ENCODE measurements at places on chromosomes 5 and 9.
A peak's percentile ranks its signal among the peaks of the same experiment; 100 is the strongest.

- no peak for DNase-seq
Measured at GRCh38 chr9:125655066-125655633, 51.9 kb downstream of the MAPKAP1 start.

GRCh38 chr5:146003852-146004251 lies 67.5 kb downstream of the SH3RF2 start:
- no peak for DNase-seq

DNA sequence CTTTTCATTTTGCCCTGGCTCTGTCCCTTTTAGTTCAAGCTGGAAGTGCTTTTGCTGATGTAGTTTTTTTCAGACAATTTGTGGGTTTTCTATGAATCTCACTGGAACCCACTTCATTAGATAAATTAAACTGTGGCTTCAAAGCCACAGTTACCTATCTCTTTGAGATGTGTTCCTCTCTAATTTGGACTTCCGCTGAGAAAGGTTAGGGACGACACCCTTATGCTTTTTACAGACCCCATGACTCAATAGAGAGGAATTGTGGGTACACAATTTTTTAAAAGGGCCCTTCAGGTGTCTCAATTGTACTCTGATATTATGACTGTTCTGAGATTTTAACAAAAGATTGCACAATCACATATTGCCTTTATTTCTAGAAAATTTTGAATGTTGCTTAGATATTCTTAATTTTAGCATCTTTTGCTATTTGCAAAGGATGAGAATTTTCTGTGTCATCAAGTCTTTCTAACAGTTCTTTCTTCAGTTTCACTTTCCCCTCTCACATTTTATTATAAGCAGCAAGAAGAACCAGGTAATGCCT lies 110.6 kb downstream of the GADD45G start:
- DNase-seq, result no peak

- no peak for DNase-seq
Measured at GRCh38 chr9:22731786-22732185, 285.2 kb downstream of the DMRTA1 start.

DNA sequence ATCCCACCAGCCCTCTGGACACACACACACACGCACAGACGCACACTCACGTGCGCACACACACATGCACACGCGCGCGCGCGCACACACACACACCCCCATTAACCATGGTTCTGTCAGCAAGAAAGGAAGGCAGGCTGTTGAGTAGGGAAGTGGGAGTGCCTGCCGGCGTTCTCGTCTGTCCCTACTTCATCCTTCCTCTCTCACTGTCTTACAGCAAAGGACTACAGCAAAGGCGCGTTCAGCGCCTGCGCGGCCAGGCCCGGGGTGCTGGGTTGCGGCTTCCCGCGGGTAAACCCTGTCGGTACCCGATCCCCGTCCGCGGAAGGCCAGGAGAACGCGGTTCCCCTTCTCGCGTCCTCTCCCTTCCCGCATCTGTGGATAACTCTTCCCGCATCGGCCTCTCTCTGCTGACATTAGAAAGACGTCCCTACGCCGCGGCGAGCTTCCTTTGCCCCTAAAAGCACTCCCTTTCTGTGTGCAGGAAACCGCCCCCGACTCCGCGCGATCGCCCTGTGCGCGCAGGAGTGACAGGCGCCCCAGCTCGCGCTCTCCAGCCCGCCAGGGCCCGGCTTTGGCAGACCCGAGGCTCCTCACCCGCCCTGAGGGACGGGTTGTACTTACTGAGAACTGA lies 219.2 kb downstream of the AGTPBP1 start:
- peak; percentile 1 for DNase-seq

Data from stimulated activated CD4-positive, alpha-beta T cell treated with anti-CD3 and anti-CD28 coated beads, Interleukin-12 subunit alpha, Interleukin-12 subunit beta, amount 100 ng/mL, for 4 hours (primary cell).